Tibial artery (tissue), 4 donors: ENCODE measurements at places on chromosomes 4 and X.

- no peak for DNase-seq
Observed at GRCh38 chr4:20015636-20016224, 236.0 kb upstream of the SLIT2 start.

- no peak for DNase-seq
Observed at GRCh38 chrX:45788941-45789348, 588.3 kb upstream of the DIPK2B start.

DNA sequence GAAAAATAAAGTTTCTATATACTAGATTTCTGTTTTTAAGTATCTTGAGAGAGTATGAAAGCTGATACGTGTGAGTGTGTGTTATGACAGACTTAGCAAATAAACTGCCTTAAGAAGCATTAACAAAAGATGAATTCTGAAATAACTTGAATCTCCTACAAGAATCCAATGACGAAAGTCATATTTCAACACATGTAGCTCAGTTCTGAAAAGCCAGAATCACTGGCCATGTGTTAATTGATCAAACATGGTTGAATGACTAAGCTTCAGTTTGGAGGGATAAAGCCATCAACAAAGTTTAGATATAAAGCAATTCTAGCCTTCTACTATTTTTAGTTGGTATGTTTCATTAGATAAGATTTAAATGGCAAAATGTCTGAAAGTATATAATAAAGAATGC is 88.5 kb upstream of the ETNPPL start:
- DNase-seq, result no peak

DNA sequence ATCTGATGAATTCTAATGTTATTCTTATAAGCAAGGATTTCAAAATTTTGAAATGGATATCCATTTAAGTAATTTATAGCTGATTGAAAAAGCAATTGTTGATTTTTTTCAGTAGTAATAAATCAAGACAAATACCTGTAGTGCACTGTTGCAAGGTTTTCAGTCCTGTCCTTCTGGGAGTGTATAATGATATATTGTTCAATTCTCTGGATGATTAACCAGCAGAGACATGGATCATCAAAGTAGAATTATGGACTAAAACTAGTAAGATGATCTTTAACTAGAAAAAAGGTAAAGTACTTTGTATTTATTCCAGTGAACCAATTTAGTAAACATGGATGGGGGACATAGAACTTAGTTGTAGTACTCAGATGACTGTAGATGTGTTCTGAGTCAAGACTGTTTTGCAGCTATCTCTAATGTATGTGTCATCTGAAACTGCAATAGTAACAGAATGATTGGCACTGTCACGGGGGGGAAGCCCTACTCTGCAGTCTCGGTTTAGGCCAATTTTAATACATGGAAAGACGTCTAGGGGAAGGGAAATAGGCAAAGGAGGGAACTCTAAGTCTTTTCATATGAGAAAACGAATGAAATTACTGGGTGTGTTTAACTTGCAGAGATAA is 121.9 kb downstream of the GLRA3 start:
- no peak for DNase-seq

- no peak for DNase-seq
Observed at GRCh38 chr4:141301216-141301615, 80.5 kb downstream of the ZNF330 start.

DNA sequence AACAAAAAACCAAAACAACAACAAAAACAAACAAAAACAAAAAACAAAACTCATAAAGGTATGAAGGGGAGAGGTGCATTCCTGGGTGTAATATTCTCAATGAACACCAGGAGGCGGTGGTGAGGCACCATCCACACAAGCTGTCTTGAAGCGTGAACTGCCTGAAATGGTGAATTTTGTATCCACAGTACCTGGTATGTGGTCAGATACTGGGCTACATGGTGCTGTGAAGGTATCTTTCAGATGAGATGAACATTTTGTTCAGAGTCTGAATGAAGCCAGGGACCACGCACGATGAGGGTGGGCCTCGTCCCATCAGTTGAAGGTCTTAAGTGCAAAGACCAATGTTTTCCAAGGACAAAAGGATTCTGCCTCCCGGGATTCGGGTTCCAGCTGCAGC is 58.5 kb downstream of the ASMT start:
- DNase-seq, result peak; percentile 16

GRCh38 chr4:15996773-15997172 is 33.8 kb upstream of the FGFBP2 start:
- no peak for DNase-seq

GRCh38 chrX:3550871-3551270 is 162.6 kb downstream of the PRKX start:
- DNase-seq, result no peak

DNA sequence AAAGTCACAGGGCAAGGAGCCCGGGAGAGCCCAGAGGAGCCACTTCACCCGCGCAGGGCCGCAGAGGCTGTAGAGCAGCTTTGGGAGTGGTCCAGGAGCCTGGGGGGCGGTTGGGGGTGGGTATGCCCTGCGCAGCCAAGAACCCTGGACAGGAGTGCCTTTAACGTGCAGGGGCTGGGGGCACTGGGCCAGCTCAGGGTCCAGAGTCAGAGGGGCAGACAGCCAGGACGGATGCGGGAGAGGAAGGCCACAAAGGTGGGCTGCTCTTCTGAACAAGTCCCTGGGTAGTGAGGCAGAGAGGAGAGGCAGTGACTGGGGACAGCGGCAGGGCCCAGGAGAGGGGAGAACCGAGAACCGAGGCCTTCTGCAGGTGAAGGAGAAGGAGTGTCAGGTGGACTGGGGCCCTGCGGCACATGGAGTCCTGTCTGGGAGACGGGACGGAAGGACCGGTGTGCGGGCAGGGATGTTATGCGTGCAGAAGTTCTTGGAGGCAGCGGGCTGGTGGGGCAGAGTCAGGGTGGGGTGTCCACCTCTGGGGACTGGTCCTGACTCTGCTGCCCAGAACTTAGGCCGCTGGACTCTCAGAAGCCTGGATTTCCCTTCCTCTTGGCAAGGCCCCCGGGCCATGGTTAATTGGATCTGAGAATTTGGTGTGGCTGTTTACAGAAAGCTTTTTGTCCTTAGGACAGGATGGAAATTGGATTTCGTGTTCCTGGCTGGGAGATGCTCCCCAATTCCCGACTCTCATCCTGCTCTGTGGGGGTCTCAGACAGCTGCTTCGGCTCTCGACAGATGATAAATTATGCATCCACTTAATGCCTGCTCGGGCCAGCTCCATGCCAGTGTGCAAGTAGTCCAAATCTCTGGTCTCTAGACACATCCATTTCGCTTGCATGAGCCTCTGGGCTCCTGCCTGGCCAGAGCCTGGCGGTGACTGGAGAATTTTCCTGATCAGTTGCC is 31.9 kb downstream of the ADRA2C start:
- no peak for DNase-seq

DNA sequence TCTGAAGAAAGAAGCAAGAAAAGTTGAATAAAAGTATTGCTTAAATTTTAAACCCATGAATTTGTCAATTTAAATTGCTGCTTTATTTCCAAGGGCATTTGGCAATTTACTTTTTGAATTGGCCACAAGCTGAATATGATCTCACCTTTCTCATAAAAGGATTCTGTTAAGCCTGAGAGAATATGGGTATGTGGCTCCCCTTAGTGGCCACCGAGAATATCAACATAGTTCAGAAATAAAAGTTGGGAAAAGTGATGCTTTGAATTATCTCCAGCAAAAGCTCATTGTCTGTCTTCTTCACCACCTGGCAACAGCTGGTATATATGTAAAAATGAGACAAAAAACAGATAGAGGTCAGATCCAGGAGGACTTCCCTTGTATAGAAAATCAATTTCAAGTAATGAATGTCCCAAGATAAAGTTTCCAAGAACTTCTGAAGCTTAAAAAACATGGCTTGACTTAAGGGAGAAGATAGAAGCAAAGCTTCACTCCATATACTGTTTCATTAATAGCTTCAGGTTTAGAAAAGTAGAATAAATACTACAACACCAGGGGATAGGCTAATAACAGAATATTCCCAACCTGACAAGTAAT is 290.7 kb upstream of the FAM241A start:
- no peak for DNase-seq

DNA sequence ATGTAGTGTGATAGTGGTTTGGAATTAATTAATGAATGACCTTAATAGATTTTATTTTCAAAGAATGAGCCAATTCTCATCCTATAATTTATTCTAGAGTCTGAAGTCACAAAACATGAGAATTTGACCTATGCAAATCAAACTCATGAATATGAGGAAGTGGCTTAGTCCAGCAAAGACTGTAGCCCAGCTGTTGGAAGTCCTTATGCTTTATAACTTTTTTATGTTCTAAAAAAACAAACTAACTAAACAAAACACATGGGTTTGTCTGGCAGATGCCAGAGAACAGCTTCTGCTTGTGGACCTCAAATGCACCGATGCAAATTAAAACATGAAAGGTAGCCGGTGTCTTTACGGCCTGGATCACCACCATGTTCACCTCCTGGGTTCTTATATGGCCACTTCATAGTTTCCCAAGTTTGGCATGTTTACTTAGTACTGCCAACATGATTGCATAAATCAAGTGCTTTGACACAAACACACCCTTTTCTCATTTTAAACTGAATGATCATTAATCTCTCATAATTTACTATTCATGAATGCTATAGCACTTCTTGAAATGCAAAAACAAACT is 277.4 kb downstream of the PAPSS1 start:
- DNase-seq, result no peak

DNA sequence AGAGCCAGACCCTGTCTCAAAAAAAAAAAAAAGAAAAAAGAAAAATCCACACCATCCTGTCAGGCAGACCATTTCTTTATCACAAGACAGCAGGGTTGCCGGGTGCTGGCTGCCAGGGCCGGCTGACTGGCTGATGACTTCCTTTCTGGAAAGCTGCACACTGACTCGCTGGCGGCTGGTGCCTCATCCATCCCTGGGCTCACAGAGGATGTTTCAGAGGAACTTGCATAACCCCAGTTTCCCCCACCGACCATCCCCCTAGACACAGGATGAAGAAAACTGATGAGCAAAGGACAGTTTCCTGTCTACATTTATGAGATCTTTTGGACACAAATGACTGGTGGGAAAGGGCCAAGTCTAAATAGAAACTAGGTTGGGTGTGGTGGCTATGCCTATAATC is 14.1 kb downstream of the HPSE start:
- peak; percentile 74 for DNase-seq

- DNase-seq, result no peak
Observed at GRCh38 chr4:13162886-13163285, 321.3 kb downstream of the RAB28 start.

DNA sequence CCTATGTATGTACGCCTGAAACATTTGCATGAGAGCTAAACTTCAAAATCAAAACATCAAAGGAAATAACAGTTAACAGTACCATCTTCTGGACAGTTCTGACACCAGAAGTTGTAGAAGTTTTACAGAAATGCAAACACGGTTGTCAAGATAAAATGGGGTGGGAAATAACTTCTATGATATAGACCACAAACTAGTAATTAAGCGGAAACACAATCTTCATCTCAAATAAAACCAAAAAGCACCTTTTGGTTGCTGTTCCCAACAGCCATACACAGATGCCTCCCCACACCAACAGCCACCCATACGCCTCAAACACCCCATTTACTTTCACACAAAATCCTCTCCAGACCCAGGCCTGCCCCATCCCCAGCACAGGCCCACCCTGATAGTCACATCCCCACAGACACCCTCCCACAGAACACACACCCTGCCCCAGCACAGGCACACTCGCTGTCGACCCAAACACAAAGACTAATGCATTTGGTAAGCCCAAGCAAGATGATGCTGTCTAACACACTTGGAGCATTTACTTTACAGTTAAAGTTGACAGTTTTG is 64.3 kb downstream of the TAPT1 start:
- DNase-seq, result no peak

DNA sequence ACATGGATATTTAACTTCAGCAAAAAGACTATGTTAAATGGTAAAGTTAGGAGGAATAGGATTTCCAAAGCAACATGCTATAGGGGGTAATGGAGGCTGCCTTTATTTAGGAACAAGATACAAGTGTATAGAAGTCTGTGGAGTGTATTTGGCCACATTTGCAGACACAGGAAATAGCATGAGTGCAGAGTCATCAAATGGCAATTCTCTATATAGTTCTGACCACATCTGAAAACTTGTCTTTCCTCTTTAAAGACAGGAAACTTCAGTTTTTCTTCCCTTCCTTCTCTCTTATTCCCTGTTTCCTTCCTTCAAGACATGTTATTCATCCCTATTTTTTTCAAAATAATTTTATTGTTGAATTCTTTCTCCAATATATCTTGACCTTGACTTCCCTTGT is 119.3 kb upstream of the PITX2 start:
- DNase-seq, result no peak

DNA sequence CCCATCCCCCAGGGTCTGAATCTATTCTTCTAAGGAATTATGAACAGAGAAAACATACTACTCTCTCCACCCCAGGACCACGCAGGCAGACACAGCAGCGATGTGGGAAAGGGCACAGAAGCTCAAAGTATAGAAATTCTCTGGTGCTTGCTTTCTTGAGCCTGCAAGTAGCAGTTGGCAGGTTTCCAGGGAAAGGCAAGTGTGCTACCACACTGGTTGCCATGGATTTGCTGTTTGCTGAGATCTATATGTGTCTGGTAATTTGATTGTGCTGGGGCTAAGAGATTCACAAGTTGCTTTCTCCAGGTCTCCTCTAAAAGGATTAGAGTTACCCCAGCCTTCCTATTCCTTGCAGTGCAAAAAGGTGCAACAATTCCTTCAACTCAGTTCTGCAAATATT is 83.1 kb downstream of the GUCY2F start:
- no peak for DNase-seq

GRCh38 chrX:15619053-15619755 is 18.4 kb upstream of the ACE2 start:
- DNase-seq, result no peak

DNA sequence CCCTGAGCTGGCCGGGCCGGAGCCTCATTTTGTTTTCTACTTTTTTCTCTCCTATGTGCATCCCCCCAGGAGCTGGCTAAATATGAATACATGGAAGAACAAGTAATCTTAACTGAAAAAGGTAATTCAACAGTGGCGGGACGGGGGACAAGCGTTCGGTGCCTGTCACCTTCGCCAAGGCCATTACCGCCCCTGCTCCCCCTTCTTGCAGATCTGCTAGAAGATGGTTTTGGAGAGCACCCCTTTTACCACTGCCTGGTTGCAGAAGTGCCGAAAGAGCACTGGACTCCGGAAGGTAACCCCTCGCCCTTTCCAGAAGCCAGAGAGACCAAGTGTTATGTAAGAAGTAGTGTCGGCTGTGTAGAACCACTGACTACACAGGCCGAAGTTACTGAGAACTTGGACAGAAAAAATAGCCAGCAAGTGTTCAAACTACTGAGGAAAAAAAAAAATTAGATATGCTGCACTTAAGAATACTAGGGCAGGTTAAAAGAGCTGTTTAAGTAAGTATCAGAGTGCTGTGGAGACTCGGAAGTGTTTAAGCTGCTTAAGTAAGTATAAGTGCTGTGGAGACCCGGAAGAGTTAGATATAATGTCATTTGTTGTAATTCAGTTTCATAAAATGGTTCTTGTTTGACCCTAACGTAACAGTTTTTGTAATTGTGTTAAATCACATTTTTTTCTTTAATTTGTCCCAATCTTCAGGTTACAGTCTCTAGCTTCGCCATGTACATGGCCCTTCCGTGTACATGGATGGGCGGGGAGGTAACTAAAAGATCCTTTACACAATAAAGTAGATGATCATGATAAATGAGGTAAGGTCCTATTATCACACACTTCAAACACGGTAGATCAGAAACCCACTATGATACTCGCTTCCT is 856 bp downstream of the SAT1 start:
- no peak for DNase-seq
